Adrenal gland (tissue), 19 donors: ENCODE measurements at places on chromosomes 1 and 21. TPM values are rescaled to one million over a fixed set of nuclear protein-coding genes. Genes with fewer than 3 reads are reported as not detected.

The AADACL4 gene
- not detected for total RNA-seq

The ATP6V0B gene
- total RNA-seq, result 184 TPM

The TRIM67 gene
- 1.3 TPM for total RNA-seq

DNA sequence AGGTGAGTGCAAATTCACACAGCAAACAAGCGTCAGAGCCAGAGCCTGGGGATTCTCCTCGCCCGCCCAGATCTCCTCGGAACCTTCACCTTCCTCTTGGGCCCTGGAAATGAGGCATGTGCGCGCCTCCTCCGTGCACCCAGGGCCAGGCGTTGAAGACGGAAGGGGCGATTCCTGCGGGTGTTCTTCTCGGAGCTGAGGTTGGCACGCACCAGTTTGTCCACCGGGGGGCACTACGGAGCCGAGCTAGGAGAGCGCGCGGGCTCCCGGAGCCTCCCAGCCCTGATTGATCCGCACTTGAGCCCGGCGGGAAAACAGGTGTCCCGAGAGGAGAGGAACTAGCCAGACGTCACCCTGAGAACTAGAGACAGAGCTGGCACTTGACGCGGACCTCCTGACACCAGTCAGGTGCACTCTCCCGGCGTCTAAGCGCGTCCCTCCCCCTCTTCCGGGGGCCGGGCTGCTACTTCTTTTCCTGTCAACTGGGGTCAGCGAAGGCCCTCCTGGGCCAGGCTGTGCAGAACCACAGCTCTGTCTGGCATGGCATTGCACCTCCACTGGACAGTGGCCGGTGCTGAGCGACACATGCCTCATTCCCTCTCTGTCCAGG lies 18.3 kb upstream of the SERINC2 start:
- DNase-seq, result peak; percentile 90
- no peak overlapping the region for H3K4me3 ChIP-seq
- H3K27ac ChIP-seq, result no peak overlapping the region
- no peaks in the 10 kb centered on the region for H3K27me3 ChIP-seq
- H3K36me3 ChIP-seq, result no peaks in the 10 kb centered on the region

The MCOLN2 gene
- 8.2 TPM for total RNA-seq

DNA sequence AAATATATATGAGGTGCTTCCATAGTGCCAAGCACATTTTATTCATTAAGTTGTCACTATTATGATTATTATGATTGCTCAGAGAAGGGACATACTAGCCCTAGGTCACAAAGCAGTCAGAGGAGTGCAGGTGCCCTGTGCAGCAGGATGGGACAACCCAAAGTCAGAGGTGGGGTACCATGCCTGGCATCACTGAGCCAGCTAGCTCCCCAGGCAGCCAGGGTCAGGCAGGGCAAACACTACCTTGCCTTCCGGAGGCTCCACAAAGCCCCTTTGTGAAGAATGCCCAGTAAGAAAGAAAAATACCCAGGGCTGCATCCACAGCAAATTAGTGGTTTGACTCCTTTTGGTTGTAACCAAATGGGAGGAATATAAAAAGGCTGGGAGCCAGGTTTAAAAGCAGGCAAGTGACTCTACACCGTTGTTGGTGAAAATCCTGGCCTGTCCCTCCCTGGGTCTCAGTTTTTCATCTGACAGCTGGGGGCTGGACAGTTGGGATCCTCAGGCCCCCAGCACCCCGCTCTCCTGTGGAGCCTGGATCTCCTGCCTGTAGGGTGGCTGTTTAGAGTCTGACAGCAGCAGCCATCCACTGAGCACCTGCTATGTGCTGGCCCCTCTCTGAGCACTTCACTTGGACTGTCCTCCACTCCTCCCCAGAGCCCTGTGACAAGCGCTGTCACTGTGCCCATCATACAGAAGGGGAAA lies 98.8 kb downstream of the GLIS1 start:
- no peak for DNase-seq
- H3K27ac ChIP-seq, result no peak overlapping the region
- H3K4me1 ChIP-seq, result no peaks in the 10 kb centered on the region
- no peak overlapping the region for H3K4me3 ChIP-seq
- no peaks in the 10 kb centered on the region for H3K36me3 ChIP-seq
- no peaks in the 10 kb centered on the region for H3K27me3 ChIP-seq

DNA sequence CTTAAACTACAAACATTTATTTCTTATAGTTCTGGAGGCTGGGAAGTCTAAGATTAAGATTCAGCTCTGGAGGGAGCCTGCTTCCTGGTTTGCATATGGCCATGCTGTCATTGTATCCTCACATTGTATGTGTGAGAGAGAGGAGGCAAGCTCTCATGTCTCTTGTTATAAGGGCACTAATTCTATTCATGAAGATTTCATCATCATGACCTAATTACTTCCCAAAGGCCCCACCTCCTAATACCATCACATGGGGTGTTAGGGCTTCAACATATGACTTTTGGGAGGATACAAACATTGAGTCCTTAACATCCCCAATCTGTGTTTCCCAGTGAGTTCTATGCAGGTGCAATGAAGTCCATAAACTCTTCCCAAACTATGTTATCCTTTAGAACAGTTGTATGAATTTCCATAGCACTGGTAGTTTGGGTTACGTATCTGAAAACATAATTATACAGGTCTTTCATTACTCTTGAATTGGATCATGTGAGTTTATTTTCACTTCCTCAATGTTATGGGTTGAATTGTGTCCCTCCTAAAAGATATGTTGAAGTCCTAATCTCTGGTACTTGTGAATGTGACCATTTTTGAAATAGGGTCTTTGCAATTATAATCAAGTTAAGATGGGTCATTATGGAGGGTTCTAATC lies 124.2 kb downstream of the RUNX1 start:
- no peaks in the 10 kb centered on the region for H3K27me3 ChIP-seq
- H3K27ac ChIP-seq, result no peak overlapping the region
- H3K4me1 ChIP-seq, result no peaks in the 10 kb centered on the region
- no peak overlapping the region for H3K4me3 ChIP-seq

The OR2L5 gene
- 0.34 TPM for total RNA-seq

DNA sequence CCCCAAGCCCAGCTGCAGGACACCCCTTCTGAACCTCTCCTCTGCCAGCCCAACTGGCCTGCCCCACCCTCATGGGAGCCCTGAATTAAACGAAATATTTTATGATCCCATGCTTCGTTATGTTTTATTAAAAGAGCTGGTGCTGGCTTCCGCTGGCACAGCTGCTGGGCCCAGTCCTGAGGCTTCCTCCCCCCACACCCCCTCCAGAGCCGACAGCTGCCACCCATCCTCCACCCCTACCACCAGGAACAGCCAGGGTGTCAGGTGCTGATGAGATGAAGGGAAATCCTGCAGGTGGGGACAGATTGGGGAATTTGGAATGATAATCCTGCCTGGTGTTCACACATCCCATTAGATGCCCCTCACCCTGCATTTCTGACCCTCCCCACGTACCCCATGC lies 19.0 kb downstream of the IGSF21 start:
- no peaks in the 10 kb centered on the region for H3K4me1 ChIP-seq
- no peak overlapping the region for H3K4me3 ChIP-seq
- no peak overlapping the region for H3K27ac ChIP-seq

DNA sequence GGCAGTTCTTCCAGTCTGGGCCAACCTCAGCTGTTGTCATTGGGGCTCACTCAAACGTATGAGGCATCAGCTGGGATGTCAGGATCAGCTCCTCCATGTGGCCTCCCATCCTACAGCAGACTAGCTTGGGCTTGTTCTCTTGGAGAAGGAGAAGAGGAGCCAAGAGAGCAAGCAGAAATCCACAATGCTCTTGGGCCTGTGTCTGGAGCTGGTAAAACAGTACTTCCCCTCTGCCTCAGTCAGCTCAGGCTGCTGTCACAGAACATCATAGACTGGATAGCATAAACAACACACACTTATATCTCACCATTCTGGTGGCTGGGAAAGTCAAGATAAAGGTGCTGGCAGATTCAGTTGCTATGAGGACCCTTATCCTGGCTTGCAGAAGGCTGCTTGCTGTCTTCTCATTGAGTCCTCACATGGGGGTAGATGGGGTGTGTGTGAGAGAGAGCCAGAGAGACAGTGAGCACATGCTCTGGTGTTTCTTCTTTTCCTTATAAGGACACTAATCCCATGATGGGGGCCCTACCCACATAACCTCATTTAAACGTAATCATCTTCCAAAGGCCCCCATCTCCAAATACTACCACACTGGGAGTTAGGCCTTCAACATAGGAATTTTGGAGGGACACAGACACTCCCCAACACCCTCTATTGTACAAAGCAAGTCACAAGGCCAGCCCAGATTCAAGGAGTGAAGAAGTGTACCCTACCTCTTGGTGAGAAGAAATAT lies 16.3 kb upstream of the DNAJC6 start:
- DNase-seq, result no peak
- H3K4me1 ChIP-seq, result no peaks in the 10 kb centered on the region
- no peaks in the 10 kb centered on the region for H3K36me3 ChIP-seq

The OPTC gene
- total RNA-seq, result not detected

DNA sequence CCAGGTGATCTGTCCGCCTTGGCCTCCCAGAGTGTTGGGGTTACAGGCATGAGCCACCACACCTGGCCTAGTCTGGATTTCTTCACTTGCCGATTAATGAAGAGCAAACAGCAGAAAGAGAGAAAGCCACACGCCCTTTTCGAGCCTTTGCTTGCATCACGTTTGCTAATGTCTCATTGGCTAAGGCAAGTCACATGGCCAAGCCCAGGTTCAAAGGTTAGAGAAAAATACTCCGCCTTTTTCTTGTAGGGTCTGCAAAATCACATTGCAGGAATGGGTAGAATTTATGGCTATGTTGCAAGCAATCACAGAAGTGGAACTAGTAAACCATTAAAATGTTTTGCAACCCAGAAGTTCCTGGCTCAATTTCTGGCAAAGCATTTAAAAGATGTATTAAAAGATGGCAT lies 26.8 kb upstream of the BACH1 start:
- no peaks in the 10 kb centered on the region for H3K27me3 ChIP-seq
- H3K36me3 ChIP-seq, result no peaks in the 10 kb centered on the region
- no peaks in the 10 kb centered on the region for H3K4me1 ChIP-seq
- no peak for DNase-seq
- H3K27ac ChIP-seq, result no peak overlapping the region

DNA sequence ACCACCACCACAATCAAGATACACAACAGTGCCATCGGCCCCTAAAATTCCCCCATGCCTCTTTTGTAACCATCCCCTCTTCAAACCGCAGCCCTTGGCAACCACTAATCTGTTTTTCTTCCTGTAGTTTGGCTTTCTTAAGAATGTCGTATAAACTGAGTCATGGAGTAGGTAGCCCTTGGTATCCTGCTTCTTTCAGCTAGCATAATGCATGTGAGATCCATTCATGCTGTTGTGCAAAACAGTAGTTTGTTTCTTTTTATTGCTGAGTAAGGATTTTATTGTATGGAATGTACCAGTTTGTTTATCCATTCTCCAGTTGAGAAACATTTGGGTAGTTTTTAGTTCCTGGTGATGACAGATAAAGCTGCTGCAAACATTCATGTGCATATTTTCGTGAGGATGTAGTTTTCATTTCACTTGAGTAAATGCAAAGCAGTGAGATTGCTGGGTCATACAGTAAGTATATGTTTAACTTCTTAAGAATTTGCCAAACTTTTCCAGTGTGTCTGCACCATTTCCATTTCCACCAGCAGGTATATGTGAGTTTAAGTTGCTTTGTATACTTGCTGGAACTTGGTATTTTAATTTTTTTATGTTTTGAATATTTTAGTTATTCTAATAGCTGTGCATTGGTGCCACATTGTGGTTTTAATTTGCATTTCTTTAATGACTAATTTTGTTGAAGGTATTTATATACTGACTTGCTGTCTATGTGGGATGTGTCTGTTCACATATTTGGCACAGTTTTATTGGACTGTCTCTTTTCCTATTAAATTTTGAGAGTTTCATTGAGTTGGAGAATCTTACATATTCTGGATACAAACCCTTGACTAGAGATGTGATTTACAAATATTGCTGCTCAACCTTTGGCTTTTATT lies 148.4 kb upstream of the MAP1LC3C start:
- no peaks in the 10 kb centered on the region for H3K27me3 ChIP-seq
- H3K36me3 ChIP-seq, result no peaks in the 10 kb centered on the region
- H3K4me3 ChIP-seq, result peak overlapping the region; percentile 13
- no peak for DNase-seq
- no peaks in the 10 kb centered on the region for H3K4me1 ChIP-seq

GRCh38 chr1:155976062-155976912 lies 2.1 kb downstream of the ARHGEF2 start:
- peaks cover 40% of the 10 kb centered on the region for H3K4me1 ChIP-seq
- peak overlapping the region; percentile 95 for H3K4me3 ChIP-seq
- no peak for DNase-seq
- no peaks in the 10 kb centered on the region for H3K36me3 ChIP-seq
- no peak overlapping the region for H3K27ac ChIP-seq

- H3K27me3 ChIP-seq, result no peaks in the 10 kb centered on the region
- DNase-seq, result no peak
- H3K36me3 ChIP-seq, result no peaks in the 10 kb centered on the region
- no peak overlapping the region for H3K4me3 ChIP-seq
- H3K27ac ChIP-seq, result no peak overlapping the region
These were observed 142.9 kb upstream of the ATP1B1 start for GRCh38 chr1:168963601-168964000.

DNA sequence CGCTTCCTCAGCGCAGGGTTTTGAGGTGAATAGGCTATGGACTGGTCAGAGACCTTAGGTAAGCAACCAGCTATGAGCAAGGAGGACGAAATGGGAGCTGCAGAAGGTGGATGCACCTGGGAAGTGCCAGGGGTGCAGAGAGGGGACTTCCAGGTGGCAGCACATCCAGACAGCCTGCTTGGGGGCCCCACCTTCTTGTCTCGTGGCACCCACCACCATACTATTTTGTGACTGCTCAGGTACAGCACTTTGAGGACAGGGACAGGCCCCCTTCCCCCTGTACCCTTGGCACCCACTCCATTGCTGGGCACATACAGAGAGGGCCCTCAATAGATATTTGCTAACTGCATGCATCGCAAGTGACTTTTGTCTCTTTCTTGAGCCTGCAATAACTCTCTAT lies 777 bp upstream of the KISS1 start:
- no peaks in the 10 kb centered on the region for H3K4me1 ChIP-seq
- no peaks in the 10 kb centered on the region for H3K27me3 ChIP-seq
- no peak for DNase-seq
- H3K36me3 ChIP-seq, result no peaks in the 10 kb centered on the region
- H3K27ac ChIP-seq, result no peak overlapping the region

The CA14 gene
- not detected for total RNA-seq

GRCh38 chr1:182244451-182244850 lies 147.1 kb downstream of the GLUL start:
- H3K27me3 ChIP-seq, result no peaks in the 10 kb centered on the region
- no peak for DNase-seq
- no peaks in the 10 kb centered on the region for H3K4me1 ChIP-seq
- no peaks in the 10 kb centered on the region for H3K36me3 ChIP-seq

DNA sequence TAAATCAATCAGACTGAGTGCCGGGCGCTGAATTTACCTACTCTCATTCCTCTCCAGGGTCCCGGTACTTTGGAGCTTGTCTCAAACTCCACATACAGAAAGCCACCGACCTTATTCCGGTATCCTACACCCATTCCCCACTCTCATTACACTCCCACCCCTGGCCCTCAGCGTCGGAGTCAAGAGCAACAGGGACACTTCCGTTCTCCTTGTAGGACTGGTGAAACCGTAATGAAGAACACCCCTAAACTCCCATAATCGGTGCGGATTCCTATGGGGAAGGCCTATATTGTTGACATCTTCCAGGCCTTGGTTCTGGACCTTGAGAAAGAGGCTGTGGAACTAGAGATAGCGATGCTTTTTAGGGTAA lies 798 bp downstream of the ZBED6 start:
- H3K36me3 ChIP-seq, result no peaks in the 10 kb centered on the region
- peak; percentile 35 for DNase-seq
- no peaks in the 10 kb centered on the region for H3K27me3 ChIP-seq
- peak overlapping the region; percentile 52 for H3K4me3 ChIP-seq
- peaks cover 50% of the 10 kb centered on the region for H3K4me1 ChIP-seq

GRCh38 chr1:82978461-82979324 lies 1020.2 kb downstream of the TTLL7 start:
- no peak for DNase-seq
- no peak overlapping the region for H3K27ac ChIP-seq
- no peaks in the 10 kb centered on the region for H3K27me3 ChIP-seq
- no peaks in the 10 kb centered on the region for H3K36me3 ChIP-seq
